ENCODE measurements at places on chromosomes 7 and 10. TPM values are rescaled to one million over a fixed set of nuclear protein-coding genes. Genes with fewer than 3 reads are reported as not detected.
A peak's percentile ranks its signal among the peaks of the same experiment; 100 is the strongest.

DNA sequence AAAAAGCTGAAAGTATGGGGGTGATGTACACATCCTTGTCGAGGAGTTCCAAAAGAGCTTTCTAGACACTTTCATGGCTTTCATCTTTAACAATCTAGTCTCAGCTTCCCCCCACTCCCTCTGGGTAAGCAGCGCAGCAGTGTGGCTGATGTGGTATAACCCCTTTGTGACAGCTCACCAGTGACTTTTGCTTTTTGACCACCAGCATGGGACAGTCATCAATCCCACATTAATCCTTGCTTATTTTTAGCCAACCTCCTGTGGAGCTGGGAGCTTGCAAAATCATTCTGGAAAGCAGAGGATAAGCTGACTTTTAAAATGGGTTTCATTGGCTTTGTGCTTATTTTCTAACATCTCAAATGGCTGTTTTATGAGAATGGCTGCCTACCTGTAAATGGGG, 272.7 kb downstream of the HDAC9 start:
- DNase-seq = no peak

GRCh38 chr10:4242561-4243035, 457.6 kb upstream of the KLF6 start:
- DNase-seq = no peak

The MEOX2 gene
- 5.6 TPM for total RNA-seq

- DNase-seq = peak; percentile 57
These were observed 92.8 kb downstream of the VWC2 start for GRCh38 chr7:49866076-49866735.

- DNase-seq = no peak
These were observed 1.2 kb downstream of the PLOD3 start for GRCh38 chr7:101216001-101216859.

GRCh38 chr7:65295409-65295808, 78.2 kb upstream of the ZNF92 start:
- DNase-seq = no peak

DNA sequence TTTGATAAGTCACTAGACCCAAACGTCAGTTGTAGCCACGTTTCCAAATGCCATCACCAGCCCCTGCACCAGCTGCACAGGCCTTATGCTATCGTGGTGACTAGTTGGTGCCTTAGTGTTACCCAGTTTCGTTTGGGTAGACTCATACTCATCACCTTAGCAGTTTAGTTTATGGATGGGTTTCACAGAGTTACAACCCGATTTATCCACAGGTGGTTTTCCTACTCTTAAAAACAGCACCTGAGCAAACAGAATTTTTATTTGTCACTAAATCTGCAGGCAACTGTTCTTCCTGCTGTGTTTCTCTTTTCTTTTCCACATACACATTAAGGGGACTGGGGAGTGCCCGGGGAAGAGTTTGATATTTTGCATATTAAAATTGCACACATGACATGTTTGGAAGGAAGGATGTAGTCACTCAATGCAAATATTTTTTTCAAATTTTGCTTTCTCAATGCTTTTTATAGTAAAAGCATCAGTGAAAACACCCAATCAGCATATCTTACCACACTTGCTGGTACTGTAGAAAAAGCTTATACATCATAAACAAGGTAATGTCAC, 41.6 kb downstream of the PDSS1 start:
- no peak for DNase-seq

GRCh38 chr7:12770227-12770975, 83.0 kb downstream of the ARL4A start:
- no peak for DNase-seq

- DNase-seq = no peak
These were observed 18.5 kb downstream of the SRI start for GRCh38 chr7:88201305-88201704.

GRCh38 chr7:70647801-70648498, 484.0 kb upstream of the GALNT17 start:
- no peak for DNase-seq

- DNase-seq = no peak
These were observed 93.1 kb downstream of the JCAD start for GRCh38 chr10:29966269-29966668.

The GIMAP7 gene
- 24.5 TPM for total RNA-seq

GRCh38 chr7:71615017-71615416, 483.1 kb downstream of the GALNT17 start:
- no peak for DNase-seq

- DNase-seq = no peak
These were observed 14.8 kb downstream of the CCL24 start for GRCh38 chr7:75798770-75799169.

- DNase-seq = no peak
These were observed 7.7 kb downstream of the FRG2B start for GRCh38 chr10:133618851-133619250.

GRCh38 chr10:19204246-19204917, 155.8 kb downstream of the MALRD1 start:
- DNase-seq = no peak

DNA sequence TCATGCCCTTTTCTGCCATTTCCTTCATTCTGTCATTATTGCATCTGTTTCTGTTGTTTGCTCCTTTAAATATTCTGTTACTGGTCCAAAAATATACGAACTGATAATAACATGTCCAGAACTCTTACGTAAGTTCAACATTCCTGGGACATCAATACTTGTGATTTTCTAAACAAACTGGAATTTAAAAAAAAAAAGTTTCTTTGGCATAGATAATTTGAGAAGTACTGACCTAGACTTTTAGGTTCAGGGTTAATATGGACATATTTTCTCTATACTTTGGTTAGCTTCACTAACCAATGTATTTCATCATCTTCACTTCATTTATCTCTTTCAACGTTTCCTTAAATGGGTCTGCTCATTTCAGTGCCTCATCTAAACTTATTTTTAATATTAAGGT, 147.3 kb downstream of the JMJD1C start:
- no peak for DNase-seq

The MYOF gene
- 339 TPM for total RNA-seq

GRCh38 chr10:26622891-26623290, 74.6 kb upstream of the PDSS1 start:
- DNase-seq = no peak

DNA sequence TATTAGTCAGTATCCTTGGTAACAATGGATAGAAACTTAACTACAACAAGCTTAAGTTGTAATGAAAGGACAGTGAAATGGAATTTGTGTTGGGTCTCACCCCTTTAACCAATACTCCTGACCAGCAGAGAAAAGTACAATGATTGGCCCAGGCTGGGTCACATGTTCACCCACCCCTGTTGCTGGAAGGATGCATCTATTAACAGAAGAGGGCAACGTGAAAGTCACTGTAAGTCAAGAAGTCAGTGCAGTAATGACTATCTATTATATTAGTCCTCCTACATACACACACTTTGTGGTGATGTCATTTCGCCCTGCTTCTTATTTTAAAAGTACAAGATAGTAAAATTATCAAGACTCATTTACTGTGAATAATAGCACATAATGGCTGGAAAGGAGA, 16.2 kb downstream of the PNLIPRP2 start:
- no peak for DNase-seq

DNA sequence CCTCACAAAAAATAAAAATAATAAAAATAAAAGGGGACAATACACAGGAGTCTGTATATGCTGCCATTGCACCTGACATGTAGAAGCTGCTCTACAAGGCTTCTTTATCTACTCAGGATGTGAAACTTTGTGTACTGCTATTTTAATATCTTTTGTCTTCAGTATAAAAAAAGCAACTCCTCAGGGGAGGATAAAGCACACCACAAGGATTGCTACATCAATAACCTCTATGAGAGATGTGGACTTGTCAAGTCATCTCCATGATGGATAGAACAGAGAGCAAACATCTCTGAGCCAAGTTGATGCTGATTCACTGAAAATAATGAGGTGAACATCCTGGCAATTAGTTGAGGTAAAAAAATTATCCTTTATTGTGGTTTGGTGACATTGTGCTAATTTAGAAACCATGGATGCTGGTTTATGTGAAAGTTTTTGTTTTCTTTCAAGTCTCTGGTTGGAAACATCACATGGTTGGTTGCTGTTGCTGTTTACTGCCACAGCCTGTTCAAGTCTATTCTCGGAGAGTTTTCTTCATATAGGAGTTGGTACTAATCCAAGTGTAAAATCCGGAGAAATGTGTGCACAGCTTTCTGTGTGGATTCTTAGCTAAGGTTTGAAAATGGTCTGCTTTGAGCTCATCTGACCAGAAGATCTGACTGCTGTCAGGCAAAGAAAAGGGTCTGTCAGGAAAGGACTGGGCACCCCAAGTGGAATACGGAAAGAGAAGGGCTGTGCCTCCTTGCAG, 1.5 kb upstream of the HECW1 start:
- no peak for DNase-seq

The CACNA2D1 gene
- 20.2 TPM for total RNA-seq

DNA sequence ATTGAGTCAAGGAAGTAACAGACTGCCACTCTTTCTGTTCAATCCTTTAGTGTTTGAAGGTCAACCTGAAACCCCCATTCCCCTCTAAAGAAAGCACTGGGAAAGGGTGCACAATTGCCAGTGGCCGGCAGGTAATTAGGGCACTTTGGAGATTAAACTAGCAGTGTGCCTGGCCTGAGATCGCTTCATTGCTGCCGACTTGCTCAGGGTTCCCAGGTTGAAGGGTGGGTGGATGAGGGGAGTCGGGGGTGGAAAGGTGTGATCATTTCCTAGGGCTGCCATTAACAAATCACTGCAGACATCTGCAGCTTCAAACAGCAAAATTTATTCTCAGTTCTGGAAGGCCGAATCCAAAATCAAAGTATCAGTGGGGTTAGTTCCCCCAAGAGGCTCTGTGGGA, 16.3 kb upstream of the BTBD16 start:
- DNase-seq = no peak

DNA sequence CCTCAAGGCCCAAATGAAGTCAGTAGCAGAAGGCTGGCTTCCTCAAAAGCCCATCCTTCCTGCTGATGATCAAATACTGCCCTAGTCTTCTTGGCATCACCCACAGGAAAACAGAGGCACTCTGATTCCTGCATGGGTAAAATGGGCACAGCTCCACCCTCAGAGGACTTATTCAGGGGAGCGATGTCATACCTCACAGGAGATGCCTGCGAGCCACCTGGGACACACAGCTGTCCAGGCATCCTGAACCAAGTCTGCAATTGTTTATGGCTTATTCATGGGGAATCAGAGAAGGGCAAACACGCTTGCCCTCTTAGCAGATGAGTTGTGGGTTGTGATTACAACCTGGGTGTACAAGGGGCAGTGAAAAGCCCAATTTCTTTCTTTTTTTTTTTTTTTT, 22.0 kb upstream of the LMTK2 start:
- no peak for DNase-seq

The CPXM2 gene
- 23.6 TPM for total RNA-seq

DNA sequence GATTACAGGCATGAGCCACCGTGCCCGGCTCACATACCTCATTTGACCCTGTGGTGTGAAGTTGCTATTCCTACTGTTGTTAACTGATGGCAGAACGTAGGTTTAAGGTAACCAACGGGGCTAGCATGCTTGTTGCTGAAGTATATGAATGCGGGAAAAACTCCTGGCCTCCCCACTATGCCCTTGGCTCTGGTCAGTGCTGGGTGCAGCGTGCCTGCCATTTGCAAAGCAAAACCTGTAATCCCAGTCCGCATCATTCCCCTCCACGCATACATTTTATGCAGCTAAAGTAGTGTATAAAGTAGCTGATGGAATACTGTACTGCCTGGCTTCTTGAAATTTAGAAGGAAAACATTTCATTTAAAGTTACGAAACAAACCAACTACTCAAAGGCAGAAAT, 273.3 kb downstream of the SDK1 start:
- DNase-seq = no peak

- DNase-seq = no peak
These were observed 16.7 kb downstream of the SEC31B start for GRCh38 chr10:100502926-100503494.

The HABP2 gene
- 0.23 TPM for total RNA-seq

GRCh38 chr10:87045434-87045938, 25.4 kb downstream of the FAM25A start:
- no peak for DNase-seq

GRCh38 chr10:60377955-60378354, 11.7 kb downstream of the ANK3 start:
- no peak for DNase-seq

GRCh38 chr10:78134773-78135306, 101.2 kb downstream of the RPS24 start:
- no peak for DNase-seq

- DNase-seq = no peak
These were observed 28.9 kb upstream of the EZH2 start for GRCh38 chr7:148912758-148913541.

GRCh38 chr7:12993025-12993424, 305.6 kb downstream of the ARL4A start:
- DNase-seq = no peak

- DNase-seq = no peak
These were observed 114.5 kb upstream of the POM121L12 start for GRCh38 chr7:52920977-52921376.

The CNPY1 gene
- total RNA-seq = not detected

DNA sequence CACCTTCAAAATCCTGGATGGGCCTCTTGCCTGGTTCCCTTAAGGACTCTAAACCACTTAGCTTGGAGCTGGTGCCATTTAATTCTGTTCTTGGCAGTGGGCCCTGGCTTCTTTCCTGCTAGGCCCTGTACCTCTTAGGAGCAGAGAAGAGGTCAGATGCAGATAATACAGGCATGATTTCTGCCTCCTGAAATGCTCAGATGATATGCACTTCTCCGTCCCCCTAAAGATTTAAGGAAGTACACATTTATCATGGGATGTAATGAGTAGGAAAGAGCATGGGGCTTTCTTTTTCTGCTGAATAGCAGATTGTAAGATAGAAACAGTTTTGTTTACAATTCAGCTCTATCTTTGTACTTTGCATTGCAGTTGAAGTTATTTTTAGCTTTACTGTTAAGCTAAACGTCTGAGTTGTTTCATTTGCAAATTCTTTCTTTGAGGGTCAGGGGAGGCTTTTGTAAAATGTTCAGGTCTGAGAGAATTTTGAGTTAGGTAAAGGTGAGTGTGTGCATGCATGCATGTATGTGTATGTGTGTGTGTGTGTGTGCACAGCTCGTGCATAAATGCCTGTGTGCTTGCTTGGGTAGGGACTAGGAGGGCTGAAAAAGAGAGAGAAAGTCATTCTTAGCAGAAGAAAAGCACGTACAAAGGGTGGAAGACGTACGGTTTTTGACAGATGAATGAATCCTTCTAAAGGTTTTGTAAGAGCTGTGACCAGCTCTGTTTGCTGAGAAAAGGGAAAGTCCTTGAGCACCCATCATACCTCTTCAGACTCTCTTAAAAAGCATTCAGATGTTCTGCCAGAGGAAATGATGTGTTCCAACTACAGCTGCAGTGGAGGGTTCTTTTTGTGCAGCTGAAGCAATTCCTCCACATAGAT, 364.2 kb downstream of the AUTS2 start:
- no peak for DNase-seq

The VAX1 gene
- not detected for total RNA-seq

GRCh38 chr7:91248996-91249395, 15.2 kb upstream of the FZD1 start:
- no peak for DNase-seq
